ENCODE measurements at places on chromosomes 5 and 9. TPM values are rescaled to one million over a fixed set of nuclear protein-coding genes. Genes with fewer than 3 reads are reported as not detected.

CCDC180 gene
- 2.7 TPM for total RNA-seq

- H3K27me3 ChIP-seq: no peaks in the 10 kb centered on the region
- H3K4me3 ChIP-seq: no peak overlapping the region
- DNase-seq: no peak
Measured at GRCh38 chr9:68417762-68418161, 61.4 kb downstream of the PGM5 start.

FAM221B gene
- total RNA-seq: not detected

DNA sequence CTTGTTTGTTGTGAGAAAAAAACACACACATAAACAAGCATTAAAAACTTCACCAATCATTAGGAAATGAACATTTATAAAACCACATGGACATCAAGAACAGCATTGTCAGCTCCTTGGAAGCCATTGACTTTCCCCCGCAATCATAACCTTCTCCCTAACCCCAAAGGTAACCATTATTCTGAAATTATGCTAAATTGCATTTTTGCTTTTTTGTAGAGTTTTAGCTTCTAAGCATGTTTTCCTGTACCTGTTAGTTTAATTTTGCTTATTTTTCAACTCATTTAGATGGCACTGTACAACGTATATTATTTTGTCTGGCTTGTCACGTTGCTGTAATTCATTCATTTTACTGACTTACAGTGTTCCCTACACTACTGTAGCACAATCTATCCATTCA is 36.8 kb downstream of the PDE6A start:
- H3K4me3 ChIP-seq: no peak overlapping the region
- no peaks in the 10 kb centered on the region for H3K4me1 ChIP-seq
- DNase-seq: no peak
- H3K27me3 ChIP-seq: no peaks in the 10 kb centered on the region

SLC25A2 gene
- total RNA-seq: 0.76 TPM

DNA sequence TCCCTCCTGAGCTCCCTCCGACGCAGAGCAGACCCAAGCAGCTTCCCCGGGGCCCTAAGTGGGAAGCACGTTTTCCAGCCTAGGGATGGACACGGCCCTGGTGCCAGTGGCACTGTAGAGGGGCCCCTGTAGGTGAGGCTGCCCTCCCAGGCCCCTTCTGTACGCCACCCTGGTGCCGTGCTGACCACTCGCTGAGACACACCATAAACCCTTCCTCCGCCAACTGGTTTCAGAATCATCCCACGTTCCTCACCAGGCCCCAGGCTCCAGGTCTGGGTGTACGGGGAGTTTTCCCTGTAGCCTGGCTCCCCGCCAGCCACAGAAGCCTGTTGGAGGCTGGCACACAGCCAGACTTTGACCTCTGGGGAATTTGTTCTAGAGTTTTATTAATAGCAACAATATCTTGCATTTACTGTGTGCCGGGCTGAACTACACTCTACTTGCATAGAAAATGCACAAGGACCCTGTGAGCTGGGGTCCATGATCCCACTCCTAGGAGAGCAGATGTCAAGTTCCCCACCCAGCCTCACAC is 18.2 kb upstream of the WDR38 start:
- peak; percentile 47 for DNase-seq
- peaks cover 14% of the 10 kb centered on the region for H3K27me3 ChIP-seq
- H3K27ac ChIP-seq: no peak overlapping the region

DNA sequence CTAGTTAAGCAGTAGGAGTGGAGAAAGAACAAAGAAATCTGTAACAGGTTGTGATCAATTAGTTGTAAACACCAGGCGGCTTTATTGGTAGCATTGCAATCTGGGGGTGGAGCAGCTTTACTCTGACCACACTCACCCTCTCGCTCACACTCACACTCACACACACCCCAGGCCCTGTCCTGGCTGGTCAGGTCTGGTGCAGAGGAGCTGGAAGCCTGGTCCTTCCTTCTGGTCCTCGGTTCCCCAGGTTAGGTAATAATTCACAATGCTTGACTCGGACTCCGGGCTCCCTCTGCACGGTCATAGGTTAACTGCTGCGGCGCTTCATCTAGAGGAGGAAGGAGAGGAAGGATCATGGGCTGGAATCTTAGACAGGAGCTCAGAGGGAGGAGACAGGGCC is 1.6 kb downstream of the CCL19 start:
- no peak overlapping the region for H3K27ac ChIP-seq
- no peaks in the 10 kb centered on the region for H3K27me3 ChIP-seq
- DNase-seq: no peak
- H3K4me3 ChIP-seq: no peak overlapping the region
- H3K36me3 ChIP-seq: no peaks in the 10 kb centered on the region

OBP2B gene
- total RNA-seq: not detected

CTNND2 gene
- 1.2 TPM for total RNA-seq

- H3K36me3 ChIP-seq: no peaks in the 10 kb centered on the region
- H3K4me3 ChIP-seq: no peak overlapping the region
- peaks cover 79% of the 10 kb centered on the region for H3K4me1 ChIP-seq
- H3K27me3 ChIP-seq: no peaks in the 10 kb centered on the region
- no peak for DNase-seq
Measured at GRCh38 chr9:92749934-92750315, 14.7 kb downstream of the BICD2 start.

FAM78A gene
- total RNA-seq: 7.8 TPM

DNA sequence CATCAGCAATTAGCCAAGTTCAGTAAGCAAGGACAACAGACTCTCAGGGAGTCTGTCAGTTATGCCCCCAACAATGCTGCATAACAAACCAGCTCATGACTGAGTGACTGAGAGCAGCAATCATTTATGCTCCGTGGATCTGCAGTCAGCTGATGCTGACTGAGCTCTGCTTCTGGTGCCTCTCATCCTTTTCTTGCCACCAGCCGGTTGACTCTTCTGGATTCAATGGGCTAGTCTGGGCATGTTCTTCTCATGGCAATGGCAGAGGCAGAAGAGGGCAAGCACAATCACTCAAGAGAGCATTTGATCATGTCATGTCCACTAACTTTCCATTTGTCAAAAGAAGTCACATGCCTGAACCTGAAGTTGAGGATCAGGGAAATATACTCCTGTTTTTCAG is 157.0 kb upstream of the NTRK2 start:
- H3K36me3 ChIP-seq: no peaks in the 10 kb centered on the region
- no peaks in the 10 kb centered on the region for H3K27me3 ChIP-seq
- no peak overlapping the region for H3K27ac ChIP-seq
- no peaks in the 10 kb centered on the region for H3K4me1 ChIP-seq
- DNase-seq: no peak
- H3K4me3 ChIP-seq: no peak overlapping the region

ANKRD20A1 gene
- 1.0 TPM for total RNA-seq

- H3K27me3 ChIP-seq: no peaks in the 10 kb centered on the region
- no peaks in the 10 kb centered on the region for H3K4me1 ChIP-seq
- no peaks in the 10 kb centered on the region for H3K36me3 ChIP-seq
- DNase-seq: no peak
Measured at GRCh38 chr9:31486630-31487029, 897.8 kb upstream of the ACO1 start.

DNA sequence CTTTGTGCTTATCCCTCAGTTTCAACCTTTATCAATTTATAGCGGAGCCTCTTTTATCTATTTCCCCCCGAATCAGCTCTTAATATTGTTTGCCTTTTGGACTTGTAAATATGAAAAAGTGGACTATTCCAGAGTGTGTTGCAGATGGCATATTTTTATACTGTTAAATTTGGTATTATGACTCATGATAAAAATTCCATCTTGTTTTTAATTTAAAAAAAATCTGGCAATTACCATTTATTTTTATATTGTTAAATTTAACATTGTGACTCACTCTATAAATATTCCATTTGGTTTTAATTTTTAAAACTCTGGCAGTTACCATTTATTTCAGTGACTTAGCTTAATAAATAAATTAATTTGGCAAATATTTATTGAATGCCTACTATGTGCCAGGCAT is 37.5 kb downstream of the RBM27 start:
- no peak overlapping the region for H3K4me3 ChIP-seq
- no peak overlapping the region for H3K27ac ChIP-seq
- H3K4me1 ChIP-seq: no peaks in the 10 kb centered on the region
- no peaks in the 10 kb centered on the region for H3K27me3 ChIP-seq
- no peak for DNase-seq

GRCh38 chr5:69493396-69494133 is 975 bp downstream of the OCLN start:
- peaks cover 33% of the 10 kb centered on the region for H3K4me1 ChIP-seq
- peaks cover 15% of the 10 kb centered on the region for H3K27me3 ChIP-seq
- DNase-seq: peak; percentile 90
- H3K27ac ChIP-seq: peak overlapping the region; percentile 89
- H3K4me3 ChIP-seq: peak overlapping the region; percentile 58
- no peaks in the 10 kb centered on the region for H3K36me3 ChIP-seq

C6 gene
- 6.1 TPM for total RNA-seq

DNA sequence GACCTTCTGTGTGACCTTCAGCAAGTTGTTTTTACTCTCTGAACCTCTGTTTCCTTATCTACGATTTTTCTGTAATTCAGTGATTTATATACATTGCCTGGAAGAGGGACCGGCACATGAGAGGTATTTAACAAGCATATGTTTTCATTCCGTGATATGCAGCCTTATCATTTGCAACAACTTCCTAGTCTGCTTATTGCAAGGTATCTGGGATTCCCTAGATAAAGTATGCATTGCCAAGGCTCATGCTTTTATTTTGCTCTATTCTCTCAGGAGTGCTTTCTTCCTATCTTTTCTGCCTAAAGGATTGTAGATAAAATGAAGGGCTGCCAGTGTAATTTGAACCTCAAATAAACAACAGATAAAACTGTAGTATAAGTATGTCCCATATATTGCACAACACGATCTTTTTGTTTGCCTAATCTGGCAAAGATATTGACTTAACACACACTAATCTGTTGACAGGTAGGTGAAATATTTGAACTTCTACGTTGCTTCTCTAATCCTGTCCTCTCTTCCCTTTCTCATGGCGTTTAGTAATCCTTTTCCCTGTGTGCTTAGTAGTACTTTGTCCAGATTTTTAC is 377.2 kb upstream of the TNC start:
- H3K36me3 ChIP-seq: no peaks in the 10 kb centered on the region
- no peaks in the 10 kb centered on the region for H3K27me3 ChIP-seq
- no peak for DNase-seq
- H3K4me3 ChIP-seq: no peak overlapping the region
- H3K4me1 ChIP-seq: no peaks in the 10 kb centered on the region

DNA sequence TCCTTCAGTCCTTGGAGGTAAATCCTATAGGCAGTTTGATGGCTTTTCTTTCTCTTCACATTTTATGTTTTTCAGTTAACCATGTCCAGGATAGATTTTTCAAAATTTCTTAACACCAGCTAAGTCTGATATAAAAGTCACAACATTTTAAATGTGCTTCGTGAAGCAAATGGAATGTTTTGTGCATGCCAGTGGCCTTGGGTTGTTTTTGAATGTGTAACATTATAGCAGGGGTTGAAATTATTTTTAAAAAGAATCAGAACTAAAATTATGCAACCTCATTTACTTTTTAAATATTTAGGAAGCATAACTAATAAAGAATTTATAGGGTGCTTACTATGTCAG is 201.1 kb downstream of the ARHGEF28 start:
- no peak overlapping the region for H3K4me3 ChIP-seq
- H3K36me3 ChIP-seq: no peaks in the 10 kb centered on the region
- H3K27ac ChIP-seq: no peak overlapping the region
- DNase-seq: no peak

DNA sequence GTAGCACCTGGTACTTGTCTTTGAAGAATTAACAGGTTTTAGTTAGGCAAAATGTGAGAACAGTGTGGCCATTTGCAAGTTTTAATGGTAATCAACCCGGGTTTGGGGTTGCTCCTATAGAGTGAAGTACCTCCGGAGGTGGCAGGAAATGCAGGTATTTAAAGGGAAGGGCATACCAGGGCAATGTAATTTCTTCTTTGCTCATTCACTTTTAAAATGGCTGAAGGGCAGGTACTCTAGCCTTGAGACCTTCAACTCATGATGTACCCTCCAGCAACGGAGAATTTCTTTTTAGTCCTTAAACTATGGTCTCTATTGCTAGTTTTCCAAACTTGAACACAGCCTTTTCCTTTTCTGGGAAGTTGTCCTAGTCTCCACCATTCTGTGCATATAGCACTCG is 1.3 kb upstream of the HSPA4 start:
- no peaks in the 10 kb centered on the region for H3K36me3 ChIP-seq
- peak overlapping the region; percentile 100 for H3K27ac ChIP-seq
- H3K4me3 ChIP-seq: peak overlapping the region; percentile 87
- no peaks in the 10 kb centered on the region for H3K27me3 ChIP-seq
- peaks cover 24% of the 10 kb centered on the region for H3K4me1 ChIP-seq

TTC1 gene
- 43.1 TPM for total RNA-seq

ALDH7A1 gene
- 34.2 TPM for total RNA-seq

GRCh38 chr5:2699686-2700085 is 51.8 kb downstream of the IRX2 start:
- no peak overlapping the region for H3K4me3 ChIP-seq
- H3K36me3 ChIP-seq: no peaks in the 10 kb centered on the region
- H3K27me3 ChIP-seq: peaks cover 11% of the 10 kb centered on the region
- no peak for DNase-seq
- H3K4me1 ChIP-seq: no peaks in the 10 kb centered on the region
- H3K27ac ChIP-seq: no peak overlapping the region

DNA sequence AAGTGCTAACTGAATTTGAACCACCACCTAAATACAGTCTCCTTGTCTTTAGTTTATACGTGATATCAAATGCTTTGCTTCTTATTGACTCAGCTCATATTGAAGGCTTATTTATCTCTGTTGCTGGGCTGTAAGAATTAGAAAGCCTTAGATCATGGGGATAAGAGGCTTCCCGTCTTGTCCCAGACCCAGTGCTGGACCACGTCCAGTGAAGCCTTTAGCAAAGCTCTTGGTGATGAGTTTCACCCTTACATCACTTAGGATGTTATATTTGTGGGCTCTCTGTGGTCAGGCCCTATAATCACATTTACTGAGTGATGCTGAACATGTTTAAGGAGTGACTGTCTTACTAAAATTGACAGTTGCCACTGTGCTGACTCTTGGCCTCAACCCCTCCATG is 11.2 kb downstream of the FAM240B start:
- H3K4me1 ChIP-seq: no peaks in the 10 kb centered on the region
- no peak overlapping the region for H3K4me3 ChIP-seq
- no peak overlapping the region for H3K27ac ChIP-seq
- no peak for DNase-seq
- H3K36me3 ChIP-seq: no peaks in the 10 kb centered on the region
- H3K27me3 ChIP-seq: no peaks in the 10 kb centered on the region

DNA sequence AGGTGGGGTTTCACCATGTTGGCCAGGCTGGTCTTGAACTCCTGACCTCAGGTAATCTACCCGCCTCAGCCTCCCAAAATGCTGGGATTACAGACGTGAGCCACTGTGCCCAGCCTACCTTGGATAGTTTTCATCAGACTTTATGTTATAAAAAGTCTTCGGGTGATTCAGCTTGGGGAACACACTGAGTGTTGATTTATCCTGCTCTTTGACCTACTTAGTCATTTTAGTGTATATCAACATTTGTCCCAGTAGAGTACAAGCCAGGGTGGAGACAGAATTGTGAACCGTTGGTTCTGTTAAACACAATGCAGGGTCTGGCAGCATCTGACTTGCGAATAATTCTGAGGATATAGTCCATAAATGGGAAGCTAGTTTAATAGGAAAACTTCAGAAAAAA is 39.7 kb downstream of the NFX1 start:
- no peak overlapping the region for H3K4me3 ChIP-seq
- no peak for DNase-seq
- H3K27me3 ChIP-seq: no peaks in the 10 kb centered on the region
- H3K27ac ChIP-seq: peak overlapping the region; percentile 73
- H3K4me1 ChIP-seq: no peaks in the 10 kb centered on the region

C5orf58 gene
- not detected for total RNA-seq

GABRP gene
- 0.26 TPM for total RNA-seq

CBY3 gene
- total RNA-seq: not detected

TRPM3 gene
- 0.17 TPM for total RNA-seq

GRCh38 chr5:17766031-17766430 is 131.8 kb downstream of the TAF11L14 start:
- H3K27ac ChIP-seq: no peak overlapping the region
- no peak overlapping the region for H3K4me3 ChIP-seq
- H3K4me1 ChIP-seq: no peaks in the 10 kb centered on the region
- no peaks in the 10 kb centered on the region for H3K27me3 ChIP-seq
- no peak for DNase-seq

Measured in left lung (tissue), 14 donors.